ENCODE measurements at places on chromosomes 2 and 18.

- DNase-seq = no peak
Measured at GRCh38 chr2:26555246-26556133, 77.6 kb upstream of the OTOF start.

- DNase-seq = peak; percentile 11
Measured at GRCh38 chr2:54289917-54290316, 33.9 kb upstream of the TSPYL6 start.

GRCh38 chr2:121698318-121698930 is 38.3 kb downstream of the NIFK start:
- no peak for DNase-seq

DNA sequence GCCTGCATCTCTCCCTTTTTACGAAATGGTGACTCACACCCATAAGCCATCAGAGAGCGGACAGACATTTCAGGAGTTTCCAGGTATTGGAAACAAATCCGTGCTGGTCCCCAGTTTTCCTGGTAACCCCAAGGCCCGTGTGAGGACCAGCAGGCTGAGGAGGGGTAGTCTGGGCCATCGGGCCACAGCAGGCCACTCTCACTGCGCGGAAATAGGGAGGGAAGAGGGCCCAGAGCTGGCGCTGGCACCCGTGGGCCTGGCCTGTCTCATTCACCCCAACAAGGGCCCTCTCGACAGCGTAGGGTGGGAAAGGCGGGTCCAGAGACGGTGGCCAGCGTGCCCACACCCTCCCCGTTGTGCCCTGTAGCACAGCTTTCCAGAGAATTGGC is 13.7 kb upstream of the FAHD2A start:
- no peak for DNase-seq

DNA sequence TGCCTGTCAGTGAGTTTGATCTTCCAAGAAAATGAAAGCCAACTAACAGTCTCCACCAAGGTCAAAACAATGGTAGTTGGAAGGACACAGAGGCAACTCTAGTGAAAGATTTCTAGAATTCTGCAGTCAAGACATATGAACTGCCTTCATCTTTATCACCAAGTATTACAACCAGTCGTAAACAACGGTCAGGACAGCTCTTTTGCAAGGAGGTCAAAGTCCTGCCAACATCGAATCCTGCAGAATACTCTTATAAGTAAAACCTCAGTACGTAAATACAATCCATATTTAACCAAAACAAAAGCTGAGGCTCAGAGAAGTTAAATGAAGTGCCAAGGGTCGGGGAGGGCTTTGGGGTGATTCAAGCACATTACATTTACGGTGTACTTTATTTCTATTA is 3.1 kb downstream of the FEZ2 start:
- no peak for DNase-seq

GRCh38 chr18:72456802-72457201 is 87.3 kb downstream of the CBLN2 start:
- no peak for DNase-seq

DNA sequence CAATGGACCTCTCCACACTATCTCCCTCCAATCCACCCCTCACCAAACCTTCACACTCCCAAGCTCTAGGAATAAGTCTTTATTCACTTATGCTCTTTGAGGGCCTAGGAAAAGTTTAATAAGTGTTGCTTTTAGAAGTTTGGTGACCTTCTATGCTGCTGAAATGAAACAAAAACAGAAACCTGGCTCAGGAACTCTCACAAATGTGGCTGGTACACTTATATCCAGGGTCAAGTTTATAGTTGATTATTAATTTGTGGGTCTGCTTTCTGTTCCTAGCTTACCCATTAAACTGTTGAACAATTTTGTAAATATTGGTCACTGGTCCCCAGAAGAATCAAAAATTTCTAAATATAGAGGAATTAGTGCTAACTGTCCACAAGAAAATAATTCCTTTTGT is 14.2 kb upstream of the ANKRD44 start:
- DNase-seq = no peak

GRCh38 chr18:55088000-55088401 is 128.7 kb upstream of the CCDC68 start:
- no peak for DNase-seq
